Fibroblast of skin of scalp (primary cell): ENCODE measurements at places on chromosomes 2 and 18.

DNA sequence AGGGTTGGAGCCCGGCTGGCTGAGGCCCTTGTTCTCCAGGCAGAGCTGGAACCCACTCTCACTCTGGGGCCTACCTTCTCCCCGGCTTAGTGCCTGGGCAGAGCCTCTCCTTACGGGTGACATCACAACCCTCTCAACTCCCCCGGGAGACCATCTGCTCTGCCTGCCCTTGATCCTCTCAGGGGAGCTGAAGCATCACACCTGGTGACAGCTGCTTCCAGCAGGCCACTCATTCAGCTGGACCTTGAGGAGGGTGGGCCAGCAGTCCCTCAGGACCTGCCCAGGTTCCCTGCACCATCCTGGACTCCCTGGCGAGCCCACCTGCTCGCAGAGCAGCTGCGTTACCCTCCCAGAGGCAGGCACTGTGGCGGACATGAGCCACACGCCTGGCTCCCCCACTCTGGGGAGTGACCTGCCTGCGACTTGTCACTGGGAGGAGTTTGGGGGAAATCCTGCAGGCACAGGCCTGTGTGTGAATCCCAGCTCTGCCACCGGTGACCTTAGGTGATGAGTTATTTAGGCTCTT is 13.1 kb downstream of the HS6ST1 start:
- no peak for DNase-seq

DNA sequence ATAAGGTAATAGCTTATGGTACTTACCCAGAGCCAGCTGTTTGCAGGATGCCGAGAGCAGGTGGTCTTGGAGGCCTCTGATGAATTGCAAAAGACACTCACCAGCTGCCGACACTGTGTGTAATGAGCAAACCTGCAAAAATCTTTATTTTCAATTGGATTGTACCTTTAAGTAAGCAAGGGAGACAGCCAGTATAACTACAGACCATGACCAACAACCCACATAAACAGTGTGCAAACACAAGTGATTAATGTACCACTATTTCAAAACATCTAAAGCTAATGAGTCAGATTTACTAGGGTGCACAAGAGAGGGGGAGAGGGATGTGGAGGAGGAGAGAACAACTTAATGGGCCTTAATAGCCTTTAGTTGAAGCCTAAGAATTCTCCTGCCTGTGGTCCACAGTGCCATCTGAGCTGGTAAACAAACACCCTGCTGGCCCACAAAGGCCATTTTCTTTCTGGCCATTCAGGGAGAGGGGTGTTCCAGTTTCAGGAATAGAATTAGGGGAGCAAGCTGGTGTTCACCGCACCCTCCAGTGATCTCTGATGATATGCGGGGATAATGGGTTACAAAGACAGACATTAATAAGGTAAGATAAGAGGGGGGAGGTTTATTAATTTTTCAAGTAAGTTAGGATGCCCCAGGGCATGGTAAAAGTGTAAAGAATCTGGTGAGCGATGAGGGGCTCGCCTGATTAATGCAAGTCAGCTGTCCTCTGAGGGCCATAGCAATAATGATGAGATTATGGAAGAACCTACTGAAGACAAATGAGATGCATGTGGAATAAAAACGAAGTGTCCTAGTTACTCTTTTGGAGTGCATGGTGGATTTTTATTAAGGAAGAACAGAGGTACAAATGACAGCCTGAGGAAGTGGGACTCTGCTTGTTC is 196.4 kb downstream of the HRH4 start:
- no peak for DNase-seq

- DNase-seq = no peak
Measured at GRCh38 chr2:210227290-210228088, 2.2 kb upstream of the ACADL start.

DNA sequence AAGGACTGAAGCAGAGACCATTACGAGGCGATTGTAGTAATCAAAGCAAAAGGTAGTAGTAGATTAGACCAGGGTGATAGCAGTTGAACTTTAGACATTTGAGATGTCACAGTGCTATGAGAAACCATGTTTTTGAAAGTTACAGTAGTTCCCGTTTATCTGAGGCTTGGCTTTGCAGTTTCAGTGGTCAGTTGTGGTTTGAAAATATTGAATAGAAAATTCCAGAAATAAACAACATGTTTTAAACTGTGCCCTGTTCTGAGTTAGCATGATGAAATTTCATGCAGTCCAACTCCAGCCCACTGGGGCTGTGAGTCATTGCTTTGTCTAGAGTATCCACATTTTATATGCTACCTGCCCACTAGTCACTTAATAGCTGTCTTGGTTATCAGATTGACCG is 47.5 kb downstream of the ZNF638 start:
- DNase-seq = peak; percentile 83

DNA sequence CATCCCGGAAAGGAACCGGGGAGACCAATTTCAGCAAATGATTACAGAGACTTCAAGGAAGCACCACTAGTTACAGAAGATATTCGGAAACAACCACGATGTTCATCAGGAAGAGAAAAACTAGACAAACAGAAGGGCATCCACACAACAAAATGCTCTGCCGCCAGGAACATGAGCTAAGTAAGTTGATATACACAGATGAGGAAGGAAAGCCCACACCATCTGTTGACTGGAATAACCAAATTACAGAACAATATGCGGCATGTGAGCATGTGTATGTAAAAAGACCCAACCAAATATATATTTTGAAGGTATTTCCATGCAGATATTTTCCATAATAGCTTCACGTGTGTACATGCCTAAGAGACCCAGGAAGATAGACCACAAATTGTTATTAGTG is 47.0 kb downstream of the ACKR3 start:
- no peak for DNase-seq

- DNase-seq = peak; percentile 51
Measured at GRCh38 chr2:237920673-237921072, 46.1 kb upstream of the UBE2F start.

- peak; percentile 56 for DNase-seq
Measured at GRCh38 chr2:128525653-128526052, 207.0 kb upstream of the HS6ST1 start.

DNA sequence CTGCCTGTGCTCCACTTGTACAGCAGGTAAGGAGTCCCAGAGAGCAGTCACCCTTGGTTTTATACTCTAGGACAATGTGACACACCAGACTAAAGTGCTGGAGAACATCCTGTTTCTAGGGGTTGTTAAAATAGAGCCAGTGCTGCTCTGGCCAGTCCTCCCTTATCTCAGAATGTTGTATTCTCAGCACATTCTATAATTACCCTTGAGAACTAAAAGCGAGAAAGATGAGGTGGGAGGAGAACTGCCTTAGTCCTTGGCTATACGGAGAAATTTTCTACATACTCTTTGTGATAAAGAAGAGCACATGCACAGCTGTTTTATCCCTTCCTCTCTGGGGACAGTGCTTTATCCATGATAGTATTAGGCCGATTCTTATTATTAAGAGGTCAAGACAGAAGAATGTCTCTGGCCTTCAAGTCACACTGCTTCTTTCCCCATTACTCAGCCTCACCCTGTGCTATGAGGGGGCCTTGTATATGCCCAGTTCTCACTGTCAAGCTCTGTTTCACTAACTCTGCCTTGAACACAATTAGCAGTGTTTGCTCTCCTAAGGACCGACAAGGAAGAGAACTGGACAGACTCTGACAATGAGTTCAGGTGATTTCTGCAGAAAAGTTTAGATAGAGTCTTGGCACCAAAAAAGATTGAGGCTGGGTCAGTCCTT is 385.8 kb downstream of the TRIB2 start:
- no peak for DNase-seq

- DNase-seq = no peak
Measured at GRCh38 chr2:128320192-128320905, 1.7 kb upstream of the HS6ST1 start.

- DNase-seq = no peak
Measured at GRCh38 chr2:15693926-15694588, 102.4 kb downstream of the DDX1 start.

GRCh38 chr2:150549381-150549780 is 61.9 kb upstream of the RND3 start:
- DNase-seq = no peak

DNA sequence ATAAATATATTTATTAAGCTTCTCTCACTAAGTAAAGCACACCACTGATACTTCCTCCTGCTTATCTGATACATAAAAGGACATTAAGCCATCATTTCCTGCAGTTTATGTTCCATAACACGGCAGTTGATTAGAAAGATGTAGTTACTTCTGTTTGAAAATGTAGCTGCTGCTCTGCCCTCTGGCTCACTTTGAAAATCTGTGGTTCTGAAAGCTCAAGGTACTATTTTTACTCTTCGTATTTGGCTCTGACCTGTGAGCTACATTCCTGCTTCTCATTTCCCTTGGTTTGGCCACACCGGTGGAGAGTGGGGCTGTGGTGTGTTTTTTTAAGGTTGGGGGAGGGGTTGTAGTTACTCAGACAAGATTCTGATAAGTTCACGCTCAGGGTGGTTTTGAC is 12.8 kb upstream of the TTN start:
- DNase-seq = no peak

DNA sequence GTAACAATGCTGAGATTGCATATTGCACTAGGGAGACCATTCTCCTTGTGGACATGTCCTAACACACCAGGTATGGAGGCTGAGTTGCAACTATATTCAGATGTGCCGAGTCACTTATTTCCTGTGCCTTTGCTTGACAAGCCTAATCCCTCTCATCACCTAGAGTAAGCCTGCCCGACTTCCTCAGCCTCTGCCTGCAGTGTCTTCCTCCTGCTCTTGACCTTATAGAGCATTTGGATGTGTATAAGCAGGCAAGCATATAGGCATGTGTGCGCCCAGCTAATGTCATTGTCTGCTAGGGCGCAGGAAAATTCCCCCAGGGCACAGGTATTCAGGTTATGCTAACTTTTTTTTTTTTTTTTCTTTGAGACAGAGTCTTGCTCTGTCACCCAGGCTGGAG is 316.9 kb downstream of the CDH2 start:
- DNase-seq = no peak

GRCh38 chr2:222939208-222939856 is 78.5 kb downstream of the ACSL3 start:
- peak; percentile 72 for DNase-seq

DNA sequence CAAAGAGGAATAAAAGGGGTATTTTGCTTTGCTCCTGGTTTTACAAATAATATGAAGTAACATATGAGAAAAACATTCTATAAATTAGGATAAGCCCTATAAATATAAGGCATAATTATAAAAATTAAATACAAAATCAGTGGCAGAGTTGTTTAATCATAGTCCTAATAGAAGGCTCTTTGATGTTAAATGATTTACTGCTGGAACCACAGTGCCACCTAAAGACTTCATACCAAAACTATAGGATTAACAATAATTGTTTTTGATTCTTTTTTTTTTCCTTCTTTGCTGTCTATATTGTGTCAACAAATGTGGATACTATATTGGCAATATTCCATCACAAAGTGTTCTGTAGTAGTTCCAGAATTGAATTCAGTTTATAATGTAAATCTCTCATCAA is 837.7 kb upstream of the SLC39A10 start:
- DNase-seq = peak; percentile 18

DNA sequence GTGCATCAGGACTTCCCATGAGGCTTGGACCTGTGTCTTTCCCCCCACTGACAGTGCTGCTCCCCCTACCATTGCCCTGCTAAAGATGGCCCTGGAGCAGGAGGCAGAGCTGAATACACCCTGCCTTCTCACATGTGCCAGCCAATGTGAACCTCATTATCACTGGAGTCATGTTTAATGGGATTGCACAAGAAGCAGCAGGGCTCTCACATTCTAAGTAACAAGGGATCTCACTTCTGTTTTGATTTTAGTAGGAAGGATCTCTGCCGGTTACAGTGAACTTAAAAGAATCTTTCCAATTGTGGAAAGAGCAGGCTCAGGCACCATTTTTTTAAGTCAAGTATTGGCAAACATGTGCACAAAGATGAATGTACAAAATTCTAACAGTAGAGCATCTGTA is 322.1 kb upstream of the MEX3C start:
- DNase-seq = no peak

DNA sequence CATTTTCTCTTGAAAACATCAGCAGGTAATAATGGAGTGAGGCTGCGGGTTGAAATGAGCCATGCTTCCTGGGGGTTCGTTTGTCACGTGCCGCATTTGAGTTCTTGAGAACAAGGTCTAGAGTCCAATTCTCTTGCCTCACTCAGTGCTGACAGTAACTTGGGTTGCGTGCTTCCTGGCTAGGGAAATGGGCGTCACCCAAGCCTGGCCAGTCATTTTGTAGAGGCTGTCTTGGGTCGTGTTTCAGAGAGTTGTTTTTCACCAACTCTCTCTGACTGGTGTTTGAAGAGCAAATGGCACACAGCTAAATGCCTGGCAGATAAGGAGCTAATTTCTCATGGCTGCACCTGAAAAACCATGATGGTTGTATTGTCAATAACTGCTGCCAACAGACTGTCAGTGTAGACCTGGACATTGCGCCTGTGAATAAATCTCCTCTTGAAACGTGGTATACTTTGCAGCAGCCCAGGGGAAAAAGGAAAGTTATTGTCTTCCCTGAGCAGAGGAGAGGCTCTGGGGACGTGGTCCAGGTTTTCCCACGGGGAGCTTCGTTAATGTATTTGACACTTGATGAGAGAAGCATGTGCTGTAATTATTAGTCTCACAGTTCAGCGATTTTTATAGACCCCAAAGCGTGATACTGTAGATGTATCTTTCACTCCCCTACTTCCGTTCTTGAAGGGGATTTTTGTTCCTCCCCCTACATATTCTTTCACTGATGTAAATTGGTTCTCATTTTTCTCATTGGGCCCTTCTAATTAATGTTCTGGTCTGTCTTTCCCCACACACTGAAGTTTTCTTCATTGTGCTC is 196.0 kb downstream of the FHOD3 start:
- DNase-seq = peak; percentile 20

DNA sequence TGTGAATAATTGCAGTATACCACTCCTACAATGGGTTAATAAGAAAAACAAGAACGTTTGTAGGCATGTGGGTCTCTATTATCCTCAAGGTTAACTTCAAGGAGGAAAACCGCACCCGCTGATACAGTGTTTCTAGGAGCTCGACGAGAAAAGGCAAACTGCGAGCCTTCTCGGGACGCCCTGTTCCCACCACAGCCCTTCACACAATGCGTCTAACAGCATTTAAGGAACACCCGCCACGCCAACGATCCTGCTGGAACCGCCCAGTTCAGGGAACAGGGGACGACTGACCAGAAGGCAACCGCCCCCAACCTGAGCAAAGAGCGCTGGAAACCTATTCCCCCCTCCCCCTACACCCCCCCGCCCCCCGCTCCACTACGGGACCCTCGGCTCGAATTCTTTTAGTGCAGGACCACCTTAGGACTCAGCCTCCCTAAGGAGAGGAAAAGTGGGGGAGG is 710 bp upstream of the TMSB10 start:
- DNase-seq = peak; percentile 71

DNA sequence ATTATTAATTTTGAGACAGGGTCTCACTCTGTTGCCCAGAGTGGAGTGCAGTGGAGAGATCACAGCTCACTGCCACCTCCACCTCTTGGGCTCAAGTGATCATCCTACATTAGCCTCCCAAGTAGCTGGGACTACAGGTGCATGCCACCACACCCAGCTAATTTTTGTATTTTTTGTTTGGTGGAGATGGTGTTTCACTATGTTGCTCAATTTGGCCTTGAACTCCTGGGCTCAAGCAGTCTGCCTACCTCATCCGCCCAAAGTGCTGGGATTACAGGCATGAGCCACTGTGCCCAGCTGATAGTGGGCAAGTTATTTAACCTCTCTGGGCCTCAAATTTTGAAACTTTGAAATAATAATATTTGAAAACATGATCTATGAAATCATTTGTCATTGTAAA is 26.5 kb downstream of the DCAF17 start:
- no peak for DNase-seq
